ENCODE measurements at places on chromosomes 12 and 14.
A peak's percentile ranks its signal among the peaks of the same experiment; 100 is the strongest.

DNA sequence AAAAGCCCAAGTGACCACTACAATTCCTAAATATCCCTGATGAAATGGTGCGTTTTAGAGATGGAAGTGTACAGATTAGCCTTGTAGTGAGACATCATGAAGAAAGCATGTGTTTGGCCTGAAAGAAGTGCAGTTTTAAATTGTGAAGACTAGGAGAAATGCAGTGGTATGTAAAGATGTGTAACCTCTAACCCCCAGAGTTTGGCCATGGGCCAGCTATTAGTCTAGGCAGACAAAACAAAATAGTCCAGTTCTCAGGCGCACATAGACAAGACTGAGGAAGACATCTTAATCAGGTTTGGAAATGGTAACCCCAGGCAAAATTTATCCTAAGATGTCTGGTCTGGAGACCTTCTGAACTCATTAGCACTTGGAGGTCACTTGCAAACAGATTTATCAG lies 23.4 kb downstream of the WBP11 start:
- no peak for DNase-seq

GRCh38 chr12:11689591-11690186 lies 40.2 kb downstream of the ETV6 start:
- no peak for DNase-seq

GRCh38 chr12:94674835-94675234 lies 24.5 kb upstream of the TMCC3 start:
- no peak for DNase-seq

- DNase-seq: no peak
Measured at GRCh38 chr12:79689477-79690141, 1.2 kb downstream of the PAWR start.

DNA sequence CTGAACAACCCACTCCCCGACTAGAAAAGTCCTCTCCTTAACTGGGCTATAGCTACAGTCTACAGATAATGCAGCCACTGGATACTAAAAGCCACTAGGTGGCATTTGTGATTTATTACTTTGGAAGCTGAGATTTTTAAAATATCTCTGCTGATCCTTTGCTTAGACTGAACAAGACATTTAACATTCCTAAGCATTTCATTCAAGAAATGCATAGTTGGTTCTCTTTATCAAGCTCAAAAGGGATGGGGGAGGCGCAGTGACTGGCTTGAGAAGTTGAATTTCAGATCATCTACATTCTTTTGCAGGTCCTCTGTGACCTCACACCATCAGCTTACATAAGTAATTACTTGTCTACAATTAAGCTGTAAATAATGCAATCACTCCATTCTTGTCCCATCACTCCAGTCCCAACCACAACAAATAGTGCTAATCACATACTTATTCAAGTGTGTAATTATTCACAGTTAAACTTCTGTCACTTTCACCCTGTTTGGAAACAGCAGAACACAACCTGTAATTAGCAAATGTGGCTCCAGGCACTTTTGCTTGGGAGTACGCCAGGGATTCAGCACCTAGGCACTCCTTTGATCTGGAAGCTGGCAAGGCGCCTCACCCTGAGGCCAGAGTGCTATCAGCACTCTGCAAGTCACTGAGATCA lies 203.6 kb downstream of the NOVA1 start:
- DNase-seq: peak; percentile 97

All from NCI-H2081 treated with DMSO at 0.1 percent for 48 hours (cell line).